ENCODE measurements at places on chromosomes 3 and 15.

- DNase-seq: no peak
These were observed 68.9 kb upstream of the PCSK6 start for GRCh38 chr15:101558221-101558941.

DNA sequence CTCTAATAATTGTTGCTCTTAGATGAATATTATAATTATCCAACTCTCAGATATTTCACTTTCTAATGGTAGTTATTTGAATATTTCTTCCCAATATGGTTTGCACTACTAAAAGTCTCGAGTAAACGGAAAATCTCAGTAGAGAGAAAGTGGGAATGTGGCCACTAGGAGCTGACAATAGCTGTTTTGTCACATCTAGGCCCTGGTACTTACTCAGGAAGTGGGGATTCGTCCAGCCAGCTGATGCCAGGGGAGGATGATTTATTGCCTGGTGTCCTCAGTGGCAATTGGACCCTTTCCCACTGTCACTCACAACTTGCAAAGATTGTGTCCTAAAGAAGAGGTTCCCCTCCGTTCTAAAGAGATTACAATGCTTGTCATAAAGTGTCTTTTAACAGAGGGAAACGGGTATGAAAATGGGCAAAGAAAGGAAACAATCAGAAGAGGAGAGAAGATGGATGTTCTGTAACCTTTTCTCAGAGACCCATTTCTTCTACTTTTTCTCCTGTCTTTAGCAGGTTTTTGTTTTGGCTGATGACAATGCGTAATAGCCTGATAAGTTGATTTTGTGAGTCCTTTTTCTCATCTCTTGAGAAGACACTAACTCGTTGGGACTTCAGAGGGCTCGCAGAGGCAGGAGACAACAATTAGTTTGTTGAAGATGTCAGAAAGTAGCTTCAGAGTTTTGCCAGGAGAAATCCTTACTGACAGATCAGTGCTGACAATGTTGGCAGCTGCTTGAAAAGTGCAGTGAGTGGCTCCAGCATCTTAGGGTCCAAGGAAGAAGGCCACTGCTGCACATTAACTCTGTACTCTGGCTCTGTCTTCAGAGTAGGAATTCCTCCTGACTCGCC lies 320.6 kb downstream of the MECOM start:
- no peak for DNase-seq

DNA sequence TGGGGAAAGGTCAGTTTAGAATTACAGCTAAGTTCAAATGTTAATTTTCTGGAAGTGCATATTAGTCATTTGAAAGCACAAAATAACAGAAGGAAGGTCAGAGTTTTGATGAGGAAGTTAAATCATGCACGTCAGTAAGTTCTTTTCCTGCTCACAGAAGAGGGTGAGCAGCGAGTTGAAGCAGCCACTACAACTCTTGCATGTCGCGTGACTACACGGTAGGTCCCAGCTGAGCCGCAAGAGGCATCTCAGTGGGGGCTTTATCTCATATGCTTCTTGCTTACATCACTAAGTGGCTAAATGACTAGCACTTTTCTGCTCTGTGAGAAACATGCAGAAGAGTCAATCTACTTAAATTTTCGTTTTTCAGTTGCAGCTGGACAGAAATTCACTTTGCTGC lies 21.3 kb upstream of the SEC62 start:
- peak; percentile 77 for DNase-seq

DNA sequence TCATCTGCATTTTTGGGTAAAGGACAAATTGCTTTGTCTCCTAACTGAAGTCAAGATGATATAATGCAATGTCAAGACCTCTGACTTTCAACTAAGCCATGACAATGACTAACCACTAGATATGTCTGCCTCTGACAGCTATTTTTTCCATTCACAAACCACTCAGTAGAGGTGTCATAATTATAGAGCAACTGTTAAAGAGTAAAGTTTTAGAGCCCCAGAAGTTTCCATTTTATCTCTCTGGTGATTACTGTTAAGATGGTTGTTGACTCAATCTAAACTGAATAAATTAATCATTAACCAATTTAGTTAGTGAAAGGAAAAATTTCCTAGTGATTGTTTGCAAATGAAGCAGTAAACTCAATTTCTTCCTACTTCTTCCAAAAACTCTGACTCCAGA lies 779.9 kb downstream of the GRM7 start:
- DNase-seq: no peak

- DNase-seq: peak; percentile 6
These were observed 123.4 kb downstream of the EPHB1 start for GRCh38 chr3:134918441-134918840.

- no peak for DNase-seq
These were observed 206.7 kb downstream of the THRB start for GRCh38 chr3:24287755-24288450.

DNA sequence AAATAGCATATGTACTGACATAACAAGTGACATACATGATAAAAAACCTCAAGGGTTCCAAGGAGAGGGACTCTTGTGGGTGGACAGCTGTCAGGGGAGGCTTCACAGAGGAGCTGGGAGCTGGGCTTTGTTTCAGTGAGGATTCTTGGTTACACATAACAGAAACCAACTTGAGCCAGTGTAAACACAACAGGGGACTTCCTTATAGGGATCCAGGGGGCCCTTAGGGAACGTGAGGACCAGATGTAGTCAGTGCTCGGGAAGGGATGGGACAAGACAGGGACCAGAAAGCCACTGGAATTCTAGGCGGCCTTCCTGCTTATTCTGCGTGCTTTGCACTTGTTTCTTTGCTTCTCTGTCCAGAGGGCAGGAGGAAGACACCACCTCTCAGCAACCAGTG lies 34.9 kb downstream of the SNAPC5 start:
- no peak for DNase-seq

- no peak for DNase-seq
These were observed 24.1 kb downstream of the SHC4 start for GRCh38 chr15:48939648-48940047.

GRCh38 chr3:128445357-128445756 lies 21.3 kb downstream of the DNAJB8 start:
- no peak for DNase-seq

GRCh38 chr15:55256281-55257011 lies 33.2 kb downstream of the RAB27A start:
- DNase-seq: peak; percentile 53

DNA sequence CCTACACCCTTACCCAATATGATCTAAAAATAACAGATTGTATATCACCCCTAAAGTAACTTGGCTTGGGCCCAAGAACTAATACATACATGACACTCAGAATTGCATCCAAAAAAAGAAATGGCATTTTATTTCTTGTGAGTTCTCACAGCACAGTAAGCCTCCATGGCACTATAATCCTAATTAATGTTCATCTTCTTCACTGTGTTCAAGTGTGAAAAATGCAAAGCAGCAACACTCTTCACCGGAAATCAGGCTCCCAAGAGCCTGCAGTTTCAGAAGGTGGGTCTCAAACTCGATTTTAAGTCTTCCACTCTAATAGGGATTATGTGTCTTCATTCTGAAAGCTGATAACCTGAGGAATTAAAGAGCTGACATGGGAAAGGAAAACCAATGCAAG lies 142.8 kb upstream of the TSC22D2 start:
- no peak for DNase-seq

DNA sequence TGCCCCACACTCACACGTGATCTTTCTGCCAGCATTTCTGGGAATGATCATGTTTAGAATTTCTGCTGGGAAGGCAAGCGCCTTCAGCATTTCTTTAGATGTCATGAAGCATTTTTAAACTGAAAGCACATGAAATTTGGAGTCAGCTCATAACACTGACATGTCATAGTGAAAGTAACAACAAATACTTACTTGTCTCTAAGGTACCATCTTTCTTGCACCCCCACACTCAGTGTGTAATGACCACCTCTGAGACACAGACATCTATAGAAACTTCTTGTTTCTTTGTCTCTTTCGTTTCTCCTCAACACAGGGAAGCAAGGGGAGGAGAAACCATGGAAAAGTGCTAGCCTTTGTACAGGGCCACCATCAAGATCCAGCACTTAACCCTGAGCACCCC lies 171.7 kb downstream of the RORA start:
- DNase-seq: peak; percentile 73

DNA sequence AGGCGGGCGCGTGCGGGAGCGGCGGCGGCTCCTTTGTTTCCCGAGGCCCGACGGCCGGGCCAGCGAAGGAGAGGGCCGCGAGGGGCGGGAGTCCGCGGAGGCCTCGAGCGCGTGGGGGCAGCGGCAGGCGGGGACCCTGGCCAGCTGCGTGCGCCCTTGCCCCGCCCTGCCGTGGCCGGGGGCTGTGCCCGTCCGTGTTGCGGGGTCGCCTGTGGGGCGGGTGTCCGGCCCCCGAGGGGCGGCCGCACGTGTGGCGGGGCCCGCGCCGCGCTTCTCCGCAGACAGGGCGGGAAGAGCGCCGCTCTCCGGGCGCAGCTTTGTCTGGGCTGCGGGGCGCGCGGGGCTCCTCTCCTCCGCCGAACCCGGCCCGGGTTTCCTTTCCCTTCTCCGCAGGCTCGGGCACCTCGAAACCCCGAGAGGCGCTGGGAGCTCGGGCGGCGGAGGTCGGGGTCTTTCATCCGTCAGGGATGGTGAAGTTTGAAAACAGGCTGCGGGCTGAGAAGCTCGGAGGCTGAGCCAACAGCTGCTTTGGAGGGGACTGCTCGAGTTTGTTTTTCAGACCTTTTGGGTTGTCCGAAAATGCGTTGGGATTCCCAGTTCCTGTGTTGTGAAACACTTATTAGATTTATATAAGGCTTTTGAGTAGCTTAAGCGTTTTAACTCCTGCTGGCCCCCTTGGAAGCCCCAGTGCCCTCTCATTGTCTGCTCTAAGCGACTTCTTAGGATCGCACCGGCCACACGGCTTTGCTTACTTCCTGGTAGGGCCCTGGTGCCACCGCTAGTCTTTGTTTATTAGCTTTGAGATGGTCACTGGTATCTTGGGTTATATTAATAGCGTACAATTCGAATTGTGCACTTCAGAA lies 817 bp downstream of the USP3 start:
- DNase-seq: peak; percentile 57

DNA sequence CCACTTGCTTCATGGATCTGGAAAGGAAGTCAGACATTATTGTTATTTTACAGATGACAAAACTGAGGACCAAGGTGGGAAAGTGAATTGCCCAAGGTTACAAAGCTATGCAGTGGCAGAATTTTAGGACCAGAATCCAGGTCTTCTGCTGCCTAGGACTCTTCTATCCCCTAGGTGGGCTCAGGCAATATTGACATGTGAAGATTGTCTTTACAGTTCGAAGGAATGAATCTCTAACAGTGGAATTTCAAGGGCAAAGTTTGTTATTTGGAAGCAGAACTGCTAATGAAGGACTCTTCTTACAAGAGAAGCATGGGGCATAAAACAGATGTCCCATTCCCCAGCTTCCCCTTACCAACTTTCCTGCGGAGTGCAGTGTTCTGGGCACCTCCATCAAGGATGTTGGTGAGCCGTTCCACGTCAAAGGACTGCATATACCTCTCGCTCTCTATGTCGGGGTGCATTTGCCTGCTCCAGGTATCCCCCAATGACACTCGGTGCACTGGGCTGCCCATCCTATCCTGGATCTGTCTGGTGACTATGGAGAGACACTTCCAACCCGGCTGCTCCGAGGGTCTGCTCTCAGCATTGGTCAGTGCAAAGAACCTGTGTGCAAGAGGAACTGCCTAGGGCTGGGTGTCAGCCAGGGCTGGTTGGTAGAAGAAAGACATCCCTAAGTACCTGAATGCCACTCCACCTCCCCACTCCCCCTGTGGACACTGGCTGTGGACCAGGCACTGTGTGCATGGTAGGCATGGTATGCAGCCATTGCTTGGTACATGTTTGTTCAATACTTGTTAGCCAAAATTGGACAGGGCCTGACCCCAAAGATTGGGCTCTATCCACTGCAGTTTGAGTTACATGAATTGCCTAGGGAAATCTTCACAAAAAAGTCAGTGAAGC lies 2.1 kb downstream of the ACOX2 start:
- no peak for DNase-seq

- DNase-seq: no peak
These were observed 10.7 kb downstream of the AQP9 start for GRCh38 chr15:58148633-58149445.

DNA sequence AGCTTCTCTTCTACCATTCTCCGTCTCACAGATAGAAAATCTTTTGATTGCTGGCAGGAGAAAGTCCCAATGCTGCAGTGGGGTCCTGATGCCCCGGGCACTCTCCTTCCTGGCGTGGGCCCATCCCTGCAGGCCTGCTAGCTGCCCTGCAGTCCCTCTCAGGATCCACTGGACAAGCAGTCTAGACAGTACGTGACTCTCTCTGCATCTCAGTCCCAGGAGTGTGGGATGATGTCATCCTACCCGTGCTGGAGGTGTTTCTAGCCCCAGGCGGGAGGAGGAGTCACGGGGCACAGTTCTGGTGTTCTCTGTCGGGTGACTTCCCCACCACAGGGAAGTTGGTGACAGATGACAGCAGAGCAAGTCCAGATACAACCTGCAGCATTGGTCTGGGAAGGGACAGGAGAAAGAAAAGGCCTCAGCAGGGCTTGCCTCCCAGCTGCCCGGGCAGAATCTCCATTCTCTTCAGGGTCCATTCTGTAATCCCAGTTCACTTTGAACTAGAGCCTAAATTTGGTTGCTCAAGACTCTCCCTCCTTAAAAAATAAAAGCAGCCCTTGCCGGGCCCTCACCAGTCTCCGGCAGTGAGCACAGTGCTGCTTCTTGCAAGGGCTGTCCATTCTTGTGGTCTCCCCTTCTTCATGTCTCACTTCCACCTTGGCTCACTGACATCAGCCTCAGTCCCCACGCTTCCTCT lies 30.6 kb downstream of the SLC28A1 start:
- DNase-seq: peak; percentile 81

GRCh38 chr3:67386451-67386850 lies 268.0 kb downstream of the SUCLG2 start:
- DNase-seq: no peak

GRCh38 chr3:71244826-71245488 lies 338.6 kb downstream of the FOXP1 start:
- DNase-seq: no peak

DNA sequence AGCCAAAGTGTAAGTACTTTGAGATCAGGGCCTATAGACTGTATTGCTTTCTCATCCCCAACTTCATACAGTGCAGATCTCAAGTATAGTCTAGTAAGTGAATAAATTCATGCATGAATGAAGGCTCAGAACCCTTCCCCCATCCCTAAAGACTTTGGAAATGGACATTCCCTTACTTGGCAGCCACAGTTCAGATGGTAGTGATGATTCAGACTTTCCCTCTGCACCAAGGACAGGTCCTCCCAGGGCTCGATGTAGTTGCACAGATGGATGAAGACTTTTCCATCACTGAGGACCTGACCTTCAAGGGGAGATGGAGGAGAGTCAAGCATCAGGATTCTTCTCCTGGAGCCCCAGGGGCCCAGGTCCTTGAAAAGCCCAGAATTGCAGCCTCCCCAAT lies 4.6 kb downstream of the TIMP4 start:
- no peak for DNase-seq

GRCh38 chr3:36408146-36408545 lies 27.8 kb downstream of the STAC start:
- no peak for DNase-seq

- no peak for DNase-seq
These were observed 66.3 kb upstream of the LRIG1 start for GRCh38 chr3:66567077-66567476.

- DNase-seq: no peak
These were observed 145.6 kb upstream of the THBS1 start for GRCh38 chr15:39435244-39435643.
